MV-4-11 (cell line): ENCODE measurements at places on chromosomes 2 and 18.

DNA sequence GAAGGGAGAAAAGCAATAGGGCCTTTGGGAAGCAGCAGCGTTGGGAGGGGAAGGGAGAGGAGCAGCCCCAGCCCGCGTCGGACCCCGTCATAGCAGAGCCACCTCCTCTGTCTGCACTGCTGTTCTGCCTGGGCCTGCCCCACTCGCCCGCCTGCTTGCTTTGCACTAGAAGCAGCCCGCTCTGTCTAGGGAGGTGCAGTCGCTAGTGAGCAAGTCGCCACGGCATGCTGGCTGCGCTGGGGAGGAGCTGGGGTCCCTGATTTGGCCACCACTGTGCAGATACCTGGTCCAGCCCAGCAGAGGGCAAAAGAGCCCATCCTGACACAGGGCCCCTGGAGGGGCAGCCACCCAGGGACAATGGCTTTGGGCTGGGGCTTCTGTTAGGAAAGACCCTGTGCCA is 8.0 kb upstream of the TMEM214 start:
- DNase-seq: no peak

GRCh38 chr2:31312898-31313297 is 78.9 kb downstream of the EHD3 start:
- no peak for DNase-seq

- DNase-seq: no peak
These were observed 335 bp downstream of the ERFE start for GRCh38 chr2:238159071-238159539.

DNA sequence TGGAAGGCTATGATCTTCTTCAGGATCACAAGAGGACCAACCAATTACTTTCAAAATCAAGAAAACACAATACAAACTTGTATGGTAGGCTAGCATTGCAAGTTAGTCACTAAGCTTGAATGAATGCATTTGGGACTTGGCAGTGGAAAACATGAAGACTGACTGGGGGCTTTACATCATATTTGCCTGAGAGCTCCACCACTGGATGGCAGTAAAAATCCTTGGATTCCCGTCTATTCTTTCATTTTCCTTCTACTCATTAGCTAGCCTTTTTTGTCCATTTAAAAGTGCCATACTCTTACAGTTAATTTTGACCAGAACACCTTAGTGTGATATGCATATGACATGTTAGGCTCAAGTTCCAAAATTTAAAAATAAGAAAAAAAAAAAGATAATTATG is 63.5 kb upstream of the RASGRP3 start:
- peak; percentile 39 for DNase-seq

DNA sequence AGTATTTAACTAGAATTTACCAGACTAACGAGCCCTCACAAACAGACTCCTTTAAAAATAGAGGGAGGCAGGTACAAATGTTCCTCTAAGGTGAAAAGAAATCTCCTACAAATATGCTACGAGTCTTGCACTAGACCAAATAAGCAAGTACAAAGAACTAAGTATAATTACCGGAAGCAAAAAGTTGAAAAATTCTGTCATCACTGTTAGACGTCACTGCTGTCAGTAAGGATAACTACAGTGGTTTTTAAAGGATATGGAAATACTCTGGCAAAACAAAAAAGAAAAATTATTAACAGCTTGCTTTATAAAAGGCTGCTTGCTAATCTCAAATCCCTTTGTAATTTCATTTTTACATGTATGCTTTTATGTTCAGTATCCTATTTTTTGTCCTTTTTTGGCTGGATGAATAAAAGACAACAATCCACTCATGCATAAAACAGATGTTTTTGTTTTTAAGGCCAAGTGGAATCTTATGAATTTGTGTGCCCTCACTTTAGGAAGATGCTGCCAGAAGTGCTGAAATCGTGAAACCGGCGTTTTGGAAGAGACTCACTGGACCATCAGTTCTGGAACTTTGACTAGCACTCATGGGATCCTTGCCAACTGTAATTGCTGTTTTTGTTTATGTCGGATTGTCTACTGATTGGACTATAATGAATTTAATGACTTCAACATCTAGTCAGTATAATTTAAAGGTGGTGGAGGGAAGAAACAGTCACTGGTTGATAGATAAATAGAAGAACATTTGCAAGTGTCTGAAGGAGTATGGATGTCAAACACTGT is 6.7 kb downstream of the ZNF521 start:
- no peak for DNase-seq

GRCh38 chr2:232521959-232522622 is 1.9 kb downstream of the PRSS56 start:
- DNase-seq: no peak
